ENCODE measurements at places on chromosomes 5 and 9.

DNA sequence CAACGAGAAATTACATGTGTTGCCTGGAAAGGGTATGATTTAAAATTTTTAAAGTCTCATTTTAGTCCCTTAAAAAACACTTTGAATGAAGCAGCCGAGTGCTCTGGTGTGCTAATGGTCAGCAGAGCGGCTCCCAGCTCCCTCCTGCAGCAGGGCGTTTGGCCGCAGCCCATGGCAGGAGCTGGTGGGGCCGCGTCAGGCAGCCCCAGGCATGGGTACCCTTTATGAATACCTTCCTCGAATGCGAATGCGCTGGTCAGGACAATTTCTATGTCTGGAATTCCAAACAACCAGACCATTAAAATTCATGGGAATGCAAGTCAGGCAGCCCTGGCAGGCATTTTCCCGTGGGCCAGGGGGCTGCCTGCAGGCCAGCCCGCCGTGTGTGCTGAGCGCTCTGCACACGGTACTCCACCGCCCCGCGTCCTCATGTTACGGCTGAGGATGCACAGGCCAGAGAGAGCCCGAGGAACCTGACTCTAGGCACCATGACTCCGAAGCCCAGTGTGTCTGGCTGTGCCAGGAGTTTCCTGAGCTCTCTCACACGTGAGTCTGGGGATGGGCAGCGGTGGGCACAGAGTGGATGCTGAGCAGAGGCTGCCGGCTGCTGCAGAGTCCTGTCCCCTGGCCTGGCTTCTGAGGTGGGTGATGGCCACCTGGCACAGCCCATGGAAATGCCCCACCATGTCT is 123.7 kb downstream of the WNK2 start:
- DNase-seq: no peak

DNA sequence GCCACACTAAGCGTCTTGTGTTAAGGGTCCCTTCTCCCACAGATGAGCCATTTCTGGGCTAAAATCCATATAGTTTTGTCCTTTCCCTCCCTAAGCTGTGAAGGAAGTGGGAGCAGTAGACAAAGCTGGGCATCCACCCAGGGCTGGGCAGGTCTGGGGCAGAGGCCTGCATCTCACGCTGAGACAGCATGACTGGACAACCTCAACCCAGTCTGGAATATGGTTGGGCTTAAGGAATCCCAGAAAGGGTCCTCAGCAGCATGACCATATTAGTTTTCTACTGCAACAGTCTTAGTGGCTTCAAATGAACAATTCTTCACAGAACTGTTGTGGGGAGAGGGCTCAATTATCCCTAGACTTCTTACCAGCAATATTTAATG is 173.8 kb downstream of the AUH start:
- no peak for DNase-seq

DNA sequence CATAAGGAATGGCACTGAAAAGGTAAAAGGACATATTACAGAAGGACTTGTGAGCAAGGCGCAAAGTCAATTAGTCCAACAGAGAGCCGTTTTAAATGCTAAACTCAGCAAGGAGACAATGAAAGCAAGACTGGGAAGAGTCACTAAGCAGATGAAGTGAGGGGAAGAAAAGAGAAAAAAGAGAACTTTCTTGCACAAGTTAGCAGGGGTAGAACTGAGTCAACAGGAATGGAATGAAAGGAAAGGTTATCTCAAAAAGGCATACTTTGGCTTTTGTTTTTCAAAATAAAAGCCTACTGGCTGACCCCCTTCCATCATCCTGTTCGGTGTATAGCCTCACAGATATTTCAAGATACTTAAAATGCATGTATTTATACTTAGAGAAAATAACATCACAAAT is 75.0 kb downstream of the NR6A1 start:
- DNase-seq: no peak

DNA sequence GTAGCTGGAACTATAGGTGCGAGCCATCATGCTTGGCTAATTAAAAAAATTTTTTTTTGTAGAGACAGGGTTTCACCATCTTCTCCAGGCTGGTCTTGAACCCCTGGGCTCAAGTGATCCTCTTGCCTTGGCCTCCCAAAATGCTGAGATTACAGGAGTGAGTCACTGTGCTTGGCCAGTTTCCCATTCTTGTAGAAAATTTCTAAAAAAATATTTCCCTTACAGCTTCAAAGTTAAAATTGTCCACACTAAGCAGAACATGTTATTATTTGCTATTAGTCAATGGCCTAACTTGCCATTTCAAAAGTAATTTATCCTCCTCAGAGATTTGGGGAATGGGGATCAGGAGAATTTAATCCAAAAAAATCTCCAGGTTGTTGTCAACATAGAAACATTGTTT is 40.1 kb downstream of the SLC38A9 start:
- DNase-seq: no peak

DNA sequence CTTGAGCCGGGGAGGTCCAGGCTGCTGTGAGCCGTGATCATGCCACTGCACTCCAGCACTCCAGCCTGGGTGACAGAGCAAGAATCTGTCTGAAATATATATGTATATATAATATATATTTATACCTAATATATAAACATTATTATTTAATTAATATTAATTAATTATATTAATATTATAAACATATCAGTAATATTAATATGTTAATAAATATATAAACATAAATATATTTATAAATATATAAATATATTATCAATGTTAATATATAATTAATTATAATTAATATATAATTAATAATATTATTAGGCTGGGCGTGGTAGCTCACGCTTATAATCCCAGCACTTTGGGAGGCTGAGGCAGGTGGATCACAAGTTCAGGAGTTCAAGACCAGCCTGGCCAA is 41.1 kb downstream of the F2R start:
- no peak for DNase-seq

- DNase-seq: no peak
Observed at GRCh38 chr5:63194126-63194525, 615.5 kb downstream of the LRRC70 start.

GRCh38 chr5:163424836-163425235 is 12.6 kb upstream of the CCNG1 start:
- no peak for DNase-seq

Data from NCI-H446 (cell line).